ENCODE measurements at places on chromosomes 4 and X.

GRCh38 chr4:173014113-173014558 lies 154.5 kb upstream of the GALNT7 start:
- no peak for DNase-seq

DNA sequence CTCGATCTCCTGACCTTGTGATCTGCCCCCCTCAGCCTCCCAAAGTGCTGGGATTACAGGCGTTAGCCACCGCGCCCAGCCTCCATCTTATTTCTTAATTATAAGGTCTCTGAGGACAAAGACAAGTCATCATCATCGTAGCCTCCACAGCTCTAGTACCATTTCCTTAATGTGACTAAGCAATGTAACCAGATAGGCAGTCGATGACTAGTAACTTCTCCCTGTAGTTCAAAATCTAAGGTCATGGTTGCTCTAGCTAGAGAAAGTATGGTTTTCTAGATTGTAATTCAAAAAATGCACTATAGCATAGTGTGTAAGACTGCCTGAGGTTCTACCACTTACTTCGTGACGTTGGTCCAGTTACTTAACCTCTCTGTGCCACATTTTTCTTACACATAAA lies 6.9 kb downstream of the SLC39A8 start:
- no peak for DNase-seq

DNA sequence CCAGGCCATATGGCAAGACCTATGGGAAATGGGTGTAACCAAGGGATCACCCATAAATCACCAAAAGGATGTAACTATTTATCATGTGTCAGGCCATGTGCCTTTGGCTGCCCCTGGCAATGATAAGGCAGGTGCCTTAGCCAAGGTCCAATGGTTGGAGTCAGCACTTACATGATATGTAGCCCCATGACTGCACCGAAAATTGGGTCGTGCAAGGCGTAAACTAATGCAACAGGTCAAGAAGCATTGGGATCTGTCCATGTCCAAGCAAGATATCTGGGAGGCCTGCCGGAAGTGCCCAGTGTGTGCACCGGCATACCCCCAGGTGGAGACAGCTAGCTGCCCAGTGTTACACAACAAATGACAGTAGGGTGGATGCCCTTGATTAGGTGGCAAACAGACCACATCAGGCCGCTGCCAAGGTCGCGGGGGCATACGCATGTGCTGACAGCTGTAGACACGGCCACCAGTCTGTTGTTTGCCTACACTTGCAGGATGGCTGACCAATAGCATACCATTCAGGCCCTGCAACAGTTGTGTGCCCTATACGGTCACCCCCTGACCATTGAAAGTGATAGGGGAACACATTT lies 698.2 kb upstream of the AGA start:
- DNase-seq, result no peak

DNA sequence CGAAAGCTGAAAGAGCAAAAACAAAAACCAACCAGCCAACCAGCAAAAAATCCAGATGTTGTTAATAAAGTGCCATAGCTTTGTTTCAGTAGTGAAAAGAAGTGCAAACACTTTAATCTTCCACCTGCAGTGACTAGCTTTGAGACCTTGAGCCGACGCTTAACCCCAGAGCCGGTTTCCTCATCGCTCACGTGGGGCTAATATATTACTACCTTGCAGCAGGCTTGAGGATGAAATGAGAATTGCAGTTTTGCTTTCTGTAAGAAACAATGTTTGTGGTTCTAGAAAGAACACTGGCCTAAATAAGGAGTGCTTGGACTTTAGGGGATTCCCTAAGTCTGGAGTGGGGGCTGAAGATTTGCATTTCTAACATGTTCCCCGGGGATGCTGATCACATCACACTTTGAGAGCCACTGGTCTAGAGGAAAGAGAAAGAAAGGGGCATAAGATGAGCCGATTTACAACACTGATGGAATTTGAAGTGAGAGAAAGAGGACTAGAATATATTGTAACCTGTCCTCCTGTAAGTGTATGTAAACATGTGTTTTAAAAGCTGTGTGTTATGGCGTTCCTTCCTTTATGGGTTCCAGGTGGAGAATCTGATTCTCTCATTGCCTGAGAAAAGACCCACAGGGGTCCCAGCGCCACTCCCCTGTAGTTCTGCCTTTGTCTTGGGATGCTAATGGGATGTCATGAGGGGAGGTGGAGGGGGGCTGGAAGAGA lies 1.4 kb downstream of the FGF2 start:
- DNase-seq, result no peak

- DNase-seq, result no peak
Measured at GRCh38 chr4:171639540-171639939, 173.7 kb upstream of the GALNTL6 start.

GRCh38 chr4:182150645-182151044 lies 92.6 kb upstream of the TENM3 start:
- DNase-seq, result no peak

- no peak for DNase-seq
Measured at GRCh38 chr4:82621251-82621650, 59.5 kb upstream of the TMEM150C start.

GRCh38 chr4:153137159-153137558 lies 67.1 kb upstream of the TRIM2 start:
- DNase-seq, result no peak

- no peak for DNase-seq
Measured at GRCh38 chrX:68698942-68699341, 51.5 kb downstream of the STARD8 start.

DNA sequence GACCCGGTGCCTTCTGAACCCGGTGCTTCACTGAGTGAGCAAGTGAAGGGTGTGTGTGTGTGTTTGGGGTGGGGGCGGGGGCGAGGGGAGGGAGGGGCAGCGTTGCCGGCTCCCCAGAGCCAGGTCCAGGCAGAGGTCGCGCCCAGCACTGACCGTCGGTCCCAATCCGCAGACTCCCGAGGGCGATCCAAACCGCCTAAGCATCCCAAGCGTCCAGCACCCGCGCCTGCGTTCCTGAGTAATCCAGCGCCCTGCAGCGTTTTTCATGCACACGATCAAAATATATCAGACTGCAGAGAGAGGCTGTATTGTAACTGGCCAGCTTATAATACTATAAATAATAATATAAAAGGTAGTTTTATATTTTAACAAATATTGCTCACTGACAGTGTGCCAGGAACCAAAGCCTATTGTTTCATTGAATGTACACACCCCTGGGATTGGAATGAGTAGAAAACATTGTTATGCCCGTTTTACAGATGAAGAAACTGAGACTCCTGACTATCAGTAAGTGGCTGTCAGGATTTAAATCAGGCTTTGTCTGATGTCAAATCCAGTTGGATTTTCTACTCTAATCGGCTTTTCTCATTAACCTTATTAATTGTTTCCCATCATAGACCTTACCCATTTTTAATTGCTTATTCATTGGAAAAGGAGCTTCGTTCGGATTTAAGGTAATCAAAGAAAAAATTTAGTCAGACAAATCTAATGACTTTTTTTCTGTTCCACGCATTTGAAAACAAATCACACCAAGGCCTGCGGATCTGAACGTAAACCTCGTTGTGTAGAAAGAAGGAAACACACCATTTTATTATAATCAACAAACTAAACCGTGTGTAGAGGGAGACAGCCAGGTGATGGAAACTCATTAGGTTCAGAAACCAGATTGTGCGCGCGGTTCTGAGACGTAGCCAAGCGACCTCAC lies 4.0 kb upstream of the NKX3-2 start:
- peak; percentile 14 for DNase-seq

- DNase-seq, result no peak
Measured at GRCh38 chr4:77197831-77198230, 40.8 kb downstream of the CCNG2 start.

DNA sequence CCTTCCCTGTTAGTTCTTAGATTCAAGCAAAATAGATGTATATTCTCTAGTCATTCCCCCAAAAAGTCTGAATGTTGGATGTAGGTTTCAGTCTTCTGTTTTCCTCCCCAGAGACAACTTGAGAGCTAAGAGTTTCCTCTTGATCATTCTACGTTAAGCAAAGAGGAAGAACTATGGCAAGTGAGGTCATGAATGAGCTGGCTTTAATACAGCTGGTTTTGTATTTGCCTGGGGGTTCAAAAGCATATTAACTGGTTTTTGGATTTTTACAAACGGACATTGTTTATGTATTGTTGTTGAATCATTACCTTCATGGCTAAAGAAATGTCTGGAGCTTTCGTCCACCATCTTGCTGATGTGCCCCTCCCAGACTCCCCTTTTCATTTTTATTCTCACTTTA lies 916.7 kb upstream of the POU3F4 start:
- DNase-seq, result no peak

- peak; percentile 53 for DNase-seq
Measured at GRCh38 chrX:119004920-119005524, 30.6 kb downstream of the LONRF3 start.

DNA sequence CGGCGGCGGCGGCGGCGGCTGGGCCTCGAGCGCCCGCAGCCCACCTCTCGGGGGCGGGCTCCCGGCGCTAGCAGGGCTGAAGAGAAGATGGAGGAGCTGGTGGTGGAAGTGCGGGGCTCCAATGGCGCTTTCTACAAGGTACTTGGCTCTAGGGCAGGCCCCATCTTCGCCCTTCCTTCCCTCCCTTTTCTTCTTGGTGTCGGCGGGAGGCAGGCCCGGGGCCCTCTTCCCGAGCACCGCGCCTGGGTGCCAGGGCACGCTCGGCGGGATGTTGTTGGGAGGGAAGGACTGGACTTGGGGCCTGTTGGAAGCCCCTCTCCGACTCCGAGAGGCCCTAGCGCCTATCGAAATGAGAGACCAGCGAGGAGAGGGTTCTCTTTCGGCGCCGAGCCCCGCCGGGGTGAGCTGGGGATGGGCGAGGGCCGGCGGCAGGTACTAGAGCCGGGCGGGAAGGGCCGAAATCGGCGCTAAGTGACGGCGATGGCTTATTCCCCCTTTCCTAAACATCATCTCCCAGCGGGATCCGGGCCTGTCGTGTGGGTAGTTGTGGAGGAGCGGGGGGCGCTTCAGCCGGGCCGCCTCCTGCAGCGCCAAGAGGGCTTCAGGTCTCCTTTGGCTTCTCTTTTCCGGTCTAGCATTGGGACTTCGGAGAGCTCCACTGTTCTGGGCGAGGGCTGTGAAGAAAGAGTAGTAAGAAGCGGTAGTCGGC lies 528 bp downstream of the FMR1 start:
- DNase-seq, result peak; percentile 8

DNA sequence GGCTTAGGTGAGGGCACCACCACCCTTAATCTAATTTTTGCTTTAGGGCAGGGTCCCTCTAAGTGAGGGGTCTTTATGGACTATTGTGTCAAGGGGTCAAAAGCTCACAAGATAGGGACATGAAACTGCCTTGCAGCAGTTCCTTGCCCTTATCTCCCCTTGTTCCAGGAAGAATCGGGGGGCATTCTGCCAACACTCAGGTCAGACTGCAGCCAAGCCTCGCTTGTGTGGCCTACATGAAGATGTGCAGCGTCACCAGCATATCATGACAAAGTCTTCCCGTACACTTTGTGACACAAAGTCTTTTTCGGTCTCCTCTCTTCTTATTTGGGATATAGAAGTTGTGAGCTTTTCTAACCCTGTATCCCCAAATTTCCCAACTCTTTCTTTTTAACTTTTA lies 17.5 kb upstream of the USP9X start:
- DNase-seq, result no peak

DNA sequence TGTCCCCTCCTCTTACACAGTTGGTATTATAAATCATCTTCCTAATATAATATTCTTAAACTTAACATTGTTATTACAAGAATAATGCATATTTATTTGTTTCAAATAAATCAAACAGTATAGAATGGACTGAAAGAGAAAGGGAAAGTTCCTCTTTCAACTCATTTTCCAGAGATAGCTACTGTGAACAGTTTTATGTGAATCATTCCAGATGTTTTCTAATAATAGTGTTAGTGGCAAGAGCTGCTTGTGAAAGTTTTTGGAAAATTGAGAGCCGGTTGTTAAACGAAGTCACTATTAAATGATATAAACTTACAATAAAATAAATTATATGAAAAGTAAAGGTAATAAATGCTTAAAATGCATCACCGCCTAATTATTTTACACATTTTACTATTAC lies 14.6 kb downstream of the TMSB4X start:
- no peak for DNase-seq

DNA sequence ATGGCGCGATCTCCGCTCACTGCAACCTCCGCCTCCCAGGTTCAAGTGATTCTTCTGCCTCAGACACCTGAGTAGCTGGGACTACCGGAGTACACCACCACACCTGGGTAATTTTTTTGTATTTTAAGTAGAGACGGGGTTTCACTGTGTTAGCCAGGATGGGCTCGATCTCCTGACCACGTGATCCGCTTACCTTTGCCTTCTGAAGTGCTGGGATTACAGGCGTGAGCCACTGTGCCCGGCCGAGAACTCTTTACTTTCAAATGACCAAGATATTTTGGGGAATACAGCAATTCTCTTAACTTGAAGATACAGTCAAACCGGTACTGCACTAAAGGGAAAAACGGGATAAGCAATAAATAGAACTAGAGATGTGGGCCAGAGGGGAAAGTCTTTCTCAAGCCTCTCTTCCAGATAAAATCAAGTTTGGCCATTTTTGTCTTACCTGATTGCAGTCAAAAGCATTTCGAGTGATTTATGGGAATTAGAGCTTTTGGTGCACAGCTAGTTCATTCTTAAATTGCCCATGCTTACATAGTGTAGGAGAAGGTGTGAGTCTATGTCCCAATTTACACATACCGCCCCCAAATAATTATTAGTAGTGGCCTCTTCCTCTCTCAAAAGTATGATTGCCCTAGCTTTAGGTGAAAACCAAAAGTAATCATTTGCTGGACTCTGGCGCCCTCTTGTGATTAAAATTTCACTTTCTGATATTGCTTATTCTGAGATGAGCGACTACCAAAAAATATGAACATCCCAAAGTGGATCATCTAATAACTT lies 53.2 kb upstream of the ABCG2 start:
- DNase-seq, result peak; percentile 14

DNA sequence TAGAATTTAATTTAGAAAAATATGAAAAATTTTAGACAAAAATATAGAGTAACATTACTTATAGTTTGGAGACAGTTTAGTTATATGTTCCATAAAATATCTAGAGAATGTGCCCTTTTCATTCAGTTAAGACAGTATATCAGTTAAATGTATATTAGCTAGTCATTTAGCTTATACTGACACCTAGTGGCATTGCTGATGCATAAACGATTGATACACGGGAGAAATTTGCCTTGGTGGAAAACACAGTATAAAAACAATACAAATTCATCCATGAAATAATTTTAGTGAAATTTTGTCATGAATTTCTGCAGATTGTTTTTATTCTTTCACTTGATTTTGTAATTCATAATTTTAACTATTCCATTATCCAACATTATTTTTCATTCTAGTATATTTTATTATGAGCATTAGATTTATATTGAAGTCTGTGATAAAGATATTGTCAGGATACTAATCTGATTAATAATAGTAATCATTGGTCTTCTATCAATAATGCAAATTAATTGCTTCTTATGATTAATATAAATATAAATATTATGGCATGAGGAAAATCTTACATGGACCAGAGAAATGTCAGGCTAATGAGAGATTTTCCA lies 219.0 kb downstream of the TLL1 start:
- DNase-seq, result peak; percentile 48

GRCh38 chr4:147513091-147513490 lies 32.2 kb downstream of the EDNRA start:
- DNase-seq, result no peak

GRCh38 chr4:1604706-1605205 lies 79.4 kb downstream of the FAM53A start:
- DNase-seq, result no peak

GRCh38 chrX:727738-728621 lies 97.4 kb downstream of the SHOX start:
- DNase-seq, result no peak

- no peak for DNase-seq
Measured at GRCh38 chr4:184806229-184806550, 19.6 kb downstream of the ACSL1 start.

Data from NCI-H748 treated with DMSO at 0.1 percent for 48 hours (cell line).